ENCODE measurements at places on chromosomes 2 and 18.

- no peak for DNase-seq
These were observed 28.4 kb upstream of the XPO1 start for GRCh38 chr2:61566566-61566965.

- no peak for DNase-seq
These were observed 45.6 kb downstream of the PARD6G start for GRCh38 chr18:80201739-80202138.

DNA sequence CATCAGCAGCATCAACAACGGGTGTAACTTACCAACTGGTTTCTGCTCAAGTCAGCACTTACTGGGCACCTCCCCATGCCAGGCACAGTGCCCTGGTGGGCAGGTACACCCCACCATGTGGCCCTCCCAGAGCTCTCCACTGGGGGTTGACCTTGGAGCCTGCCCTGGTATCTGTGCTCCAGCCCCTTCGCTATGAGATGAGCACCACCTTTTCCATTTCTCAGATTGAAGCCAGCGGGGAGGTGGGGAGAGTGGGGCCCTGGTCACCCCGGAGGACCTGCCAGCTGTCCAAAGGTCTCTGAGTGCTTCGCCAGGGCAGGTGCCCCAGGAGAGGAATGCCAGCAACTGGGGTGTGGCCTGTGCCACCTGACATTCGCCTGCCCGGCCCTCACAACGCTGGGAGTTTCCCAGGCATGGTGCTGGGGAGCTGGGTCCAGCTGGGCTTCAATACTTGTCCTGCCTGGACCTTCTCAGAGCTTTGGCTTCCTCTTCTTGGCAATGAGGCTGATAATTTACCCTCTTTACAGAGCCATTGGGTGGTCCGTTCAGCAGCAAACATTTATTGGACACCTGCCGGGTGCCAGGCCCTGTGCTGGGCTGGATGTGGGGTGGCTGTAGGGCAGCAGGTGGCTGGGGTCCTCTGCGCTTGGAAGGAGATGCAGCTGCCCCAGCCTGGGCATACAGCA lies 5.9 kb upstream of the ZAP70 start:
- DNase-seq, result no peak

- no peak for DNase-seq
These were observed 1.2 kb upstream of the ST6GAL2 start for GRCh38 chr2:106886916-106887758.

GRCh38 chr18:12066910-12067511 lies 26.6 kb upstream of the ANKRD62 start:
- DNase-seq, result no peak

- DNase-seq, result no peak
These were observed at the start of gene TEKT4 for GRCh38 chr2:94871226-94872087. Gene TEKT4, plus strand, starts transcription at chr2:94871430. Its CDS starts 150 bp downstream, at chr2:94871580.

- DNase-seq, result no peak
These were observed 74.9 kb upstream of the DOCK10 start for GRCh38 chr2:225117051-225117716.

DNA sequence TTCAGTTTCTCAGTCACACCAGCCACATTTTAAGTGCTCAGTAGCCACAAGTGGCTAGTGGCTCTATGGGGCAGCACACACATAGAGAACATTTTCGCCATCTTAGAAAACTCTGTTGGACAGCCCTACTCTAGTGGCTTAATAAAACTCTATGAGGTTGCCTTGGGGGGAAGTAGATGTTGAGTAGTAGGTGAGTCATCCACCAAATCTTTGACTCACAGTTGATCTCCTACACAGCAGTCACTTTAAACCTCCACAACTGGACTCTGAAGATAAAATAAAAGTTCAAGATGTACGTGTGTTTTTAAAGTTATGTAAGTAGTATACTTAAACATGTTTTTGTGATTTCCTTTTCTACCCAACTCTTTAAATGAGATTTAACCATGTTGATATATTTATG lies 379.0 kb downstream of the SETBP1 start:
- DNase-seq, result no peak

DNA sequence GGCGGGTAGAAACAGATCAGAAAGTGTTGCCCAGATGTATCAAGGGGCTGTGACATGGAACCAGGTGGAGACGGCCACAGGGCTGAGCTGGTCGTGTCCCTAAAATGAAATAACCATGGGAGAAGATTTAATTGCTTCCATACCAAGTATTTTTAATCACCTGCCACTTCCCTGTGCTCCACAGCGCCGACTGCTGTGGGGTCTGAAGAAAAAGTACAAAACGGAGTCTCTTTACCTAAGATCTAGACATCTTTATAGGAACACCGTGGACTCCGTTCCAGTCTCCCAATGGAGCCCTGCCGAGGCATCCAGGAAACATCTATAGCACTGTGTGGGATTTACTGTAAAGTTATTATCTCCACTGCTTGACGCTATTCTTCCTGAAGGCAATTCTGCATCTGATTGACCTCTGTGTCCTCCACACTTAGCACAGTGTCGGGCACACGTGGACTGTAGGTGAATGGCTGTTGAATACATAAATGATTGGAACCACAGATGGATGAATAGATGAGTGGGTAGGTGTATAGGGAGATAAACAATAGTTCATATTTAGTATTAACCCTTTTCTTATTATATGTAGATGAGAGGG lies 21.6 kb upstream of the GYPC start:
- DNase-seq, result no peak

- no peak for DNase-seq
These were observed 126.4 kb downstream of the TXNL1 start for GRCh38 chr18:56511996-56512395.

DNA sequence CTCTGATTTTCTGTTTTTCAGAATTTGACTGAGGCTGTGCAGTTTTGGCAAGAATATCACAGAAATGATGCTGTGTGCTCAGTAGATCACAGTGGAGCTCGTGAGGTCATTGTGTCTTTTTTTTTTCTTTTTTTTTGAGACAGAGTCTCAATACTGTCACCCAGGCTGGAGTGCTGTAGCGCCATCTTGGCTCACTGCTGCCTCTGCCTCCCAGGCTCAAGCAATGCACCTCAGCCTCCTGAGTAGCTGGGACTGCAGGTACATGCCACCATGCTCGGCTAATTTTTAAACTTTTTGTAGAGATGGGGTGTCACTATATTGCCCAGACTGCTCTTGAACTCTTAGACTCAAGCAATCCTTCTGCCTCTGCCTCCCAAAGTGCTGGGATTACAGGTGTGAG lies 203.6 kb downstream of the NCKAP5 start:
- DNase-seq, result no peak

Measured in T follicular helper cell (primary cell).